NCI-H1930 (cell line): ENCODE measurements at places on chromosomes 2 and 18.
A peak's percentile ranks its signal among the peaks of the same experiment; 100 is the strongest.

- DNase-seq: no peak
These were observed 23.8 kb downstream of the SOWAHC start for GRCh38 chr2:109637749-109638570.

- no peak for DNase-seq
These were observed 5.6 kb upstream of the WDR7 start for GRCh38 chr18:56645415-56646016.

DNA sequence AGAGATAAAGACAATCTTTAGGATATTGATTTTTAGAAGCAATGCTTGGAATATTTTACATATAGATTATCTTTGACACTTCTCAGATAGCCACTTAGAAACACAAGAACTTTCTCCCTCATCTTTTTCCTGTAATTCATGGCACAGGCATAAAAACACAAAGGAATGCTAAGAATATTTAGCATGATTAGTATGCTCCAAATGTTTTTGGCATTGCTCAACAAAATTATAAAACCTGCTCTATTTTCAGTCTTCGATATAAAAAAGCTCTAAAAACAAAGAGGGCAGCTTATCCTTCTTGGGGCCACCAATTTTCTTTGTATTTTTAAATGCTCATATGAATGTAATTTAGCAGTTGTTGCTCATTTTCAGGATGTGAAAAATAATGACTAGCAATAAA is 90.8 kb downstream of the RAD51AP2 start:
- no peak for DNase-seq

DNA sequence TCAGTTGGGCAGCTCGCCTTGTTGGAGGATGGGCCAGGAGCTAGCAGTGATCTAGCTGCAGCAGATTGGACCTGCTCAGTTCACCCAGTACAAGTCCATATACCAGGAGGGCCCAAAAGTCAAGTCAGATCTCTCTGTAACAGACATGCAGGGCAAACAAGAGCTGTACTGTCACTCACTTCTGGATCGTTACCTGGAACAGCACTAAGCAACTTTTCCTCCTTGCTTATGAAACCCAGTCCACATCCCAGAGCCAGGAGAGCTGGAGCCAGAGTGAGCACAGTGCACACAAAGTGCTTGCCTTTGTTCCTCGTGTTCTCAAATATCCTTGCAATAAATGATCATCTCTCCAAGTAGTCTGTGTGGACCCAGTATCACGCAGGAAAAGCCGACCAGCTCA is 244.1 kb upstream of the FOSL2 start:
- DNase-seq: no peak

DNA sequence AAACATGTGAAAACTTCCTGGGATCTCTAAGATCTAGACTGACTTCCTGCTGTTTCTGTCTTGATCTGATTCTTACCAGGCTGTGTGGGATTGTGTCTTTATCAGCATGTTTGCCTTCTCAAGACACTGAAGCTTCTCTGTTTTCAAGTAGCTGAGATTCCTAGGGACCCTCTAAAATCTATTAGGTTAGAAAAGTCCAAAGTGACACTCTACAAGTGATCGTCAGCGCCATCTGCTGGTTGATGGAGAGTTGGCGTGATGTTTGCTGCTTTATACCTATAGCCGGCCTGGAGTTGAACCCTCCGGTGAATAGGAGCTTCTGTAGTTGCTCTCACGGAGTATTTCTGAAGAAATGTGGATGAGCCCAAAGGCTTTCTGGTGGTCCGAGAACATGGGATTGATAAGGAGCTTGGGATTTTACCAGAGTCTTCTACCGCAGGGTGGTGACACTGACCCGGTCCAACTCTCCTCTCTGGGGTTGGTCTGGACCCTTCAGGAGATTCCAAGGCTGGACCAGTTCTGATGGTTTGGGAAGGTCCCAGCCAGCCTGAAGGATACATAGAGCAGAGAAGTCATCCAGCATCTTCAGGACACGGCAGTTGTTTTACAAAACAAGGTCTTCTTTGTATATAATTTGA is 96.0 kb upstream of the TTC39C start:
- peak; percentile 86 for DNase-seq

DNA sequence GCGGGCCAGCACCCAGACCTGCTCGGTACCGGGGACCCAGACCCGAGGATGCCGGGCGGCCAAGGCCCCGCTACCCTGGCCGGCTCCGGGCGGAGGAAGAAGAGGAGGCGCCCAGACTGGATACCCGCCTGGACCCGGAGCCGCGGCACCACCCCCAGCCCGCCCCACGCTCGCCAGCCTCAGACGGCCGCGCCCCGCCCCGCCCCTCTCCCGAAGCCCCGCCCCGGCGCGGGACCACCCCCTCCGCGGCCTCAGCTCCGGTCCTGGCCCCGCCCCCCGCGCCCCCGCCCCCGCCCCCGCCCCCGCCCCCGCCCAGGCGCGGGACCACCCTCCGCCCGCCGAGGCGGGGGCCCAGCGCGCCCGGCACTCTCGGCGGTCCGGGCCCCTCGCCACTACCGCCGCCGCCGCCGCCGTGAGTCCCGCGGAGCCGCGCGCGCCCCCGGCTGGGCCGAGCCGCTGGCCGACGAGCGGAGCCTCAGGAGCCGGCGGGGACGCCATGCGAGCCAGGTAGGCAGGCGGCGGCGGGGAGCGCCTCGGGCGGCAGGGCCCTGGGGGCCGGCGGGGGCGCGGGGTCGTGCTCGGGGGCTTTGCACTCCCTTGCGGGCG is at the start of gene SH3BP4:
TSS of gene SH3BP4 (plus strand) at position 354 of the 606 bp plus-strand sequence. CDS start 82,986 bp downstream, outside the sequence.
- DNase-seq: peak; percentile 61

GRCh38 chr2:106109675-106110424 is 84.3 kb downstream of the UXS1 start:
- DNase-seq: no peak

DNA sequence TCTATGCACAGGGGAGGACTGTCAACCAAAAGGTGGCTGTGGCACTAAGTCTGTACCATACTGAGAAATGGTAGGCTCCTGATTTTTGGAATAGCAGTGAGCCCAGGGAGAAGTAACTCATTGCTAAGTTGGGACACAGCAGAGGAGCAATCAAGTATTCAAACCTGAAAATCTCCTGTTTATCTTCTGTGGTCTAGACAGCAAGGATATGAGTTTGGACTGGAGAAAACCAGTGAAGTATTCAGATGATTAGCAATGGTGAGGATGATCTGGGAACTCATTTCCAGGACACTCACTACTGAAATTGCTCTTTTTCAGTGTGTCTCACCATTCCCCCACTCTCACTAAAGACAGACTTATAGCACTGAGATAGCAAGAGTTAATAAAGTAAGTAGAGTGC is 112.0 kb downstream of the GULP1 start:
- DNase-seq: no peak

DNA sequence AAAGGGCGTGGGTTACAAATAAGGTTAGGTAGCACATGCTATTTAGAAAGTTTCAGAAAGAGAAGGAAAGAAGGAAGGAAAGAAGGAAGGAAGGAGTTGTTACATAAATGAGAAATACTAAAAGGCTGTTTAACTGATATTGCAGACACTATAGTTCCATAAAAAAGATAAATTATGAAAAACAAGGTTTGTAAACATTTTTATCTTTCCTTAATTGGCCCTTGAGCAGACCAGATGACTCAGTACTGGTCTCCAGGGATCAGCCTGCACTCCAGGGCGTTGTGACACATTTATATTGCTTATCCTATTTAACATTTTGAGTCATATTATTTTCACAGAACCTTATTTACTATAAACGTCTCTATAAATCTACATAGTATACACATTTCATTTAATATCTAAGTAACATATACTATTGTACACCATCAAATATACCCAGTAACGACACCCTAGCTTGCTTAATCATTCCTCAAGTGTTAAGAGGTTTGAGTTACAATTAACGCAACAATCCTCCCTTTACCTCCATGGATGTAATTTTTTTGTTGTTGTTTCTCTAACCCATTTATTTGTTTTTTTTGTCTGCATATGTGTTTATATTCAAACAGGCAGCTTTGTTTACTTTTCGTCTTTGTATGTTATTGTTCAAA is 2.8 kb upstream of the RAB31 start:
- no peak for DNase-seq

GRCh38 chr2:147548451-147548850 is 296.4 kb upstream of the ACVR2A start:
- DNase-seq: no peak

DNA sequence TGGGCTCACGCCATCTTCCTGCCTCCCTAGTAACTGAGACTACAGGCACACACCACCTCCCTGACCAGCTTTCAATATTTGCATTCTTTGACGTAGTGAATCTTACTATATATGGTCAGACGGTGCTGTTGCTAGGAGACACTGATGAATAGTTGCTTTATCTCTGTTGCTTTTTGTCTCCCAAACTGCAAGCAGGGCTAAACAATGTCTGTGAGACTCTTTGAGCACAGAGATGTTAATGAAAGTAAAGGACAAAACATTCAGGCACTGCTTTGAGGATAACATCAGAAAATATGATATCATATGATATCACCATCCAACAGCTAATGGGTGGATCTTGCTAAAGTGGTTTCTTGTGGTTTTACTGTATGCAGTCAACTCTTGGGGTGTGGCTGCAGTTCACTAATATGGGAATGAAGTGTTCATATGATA is 43.0 kb downstream of the EMILIN2 start:
- DNase-seq: no peak

DNA sequence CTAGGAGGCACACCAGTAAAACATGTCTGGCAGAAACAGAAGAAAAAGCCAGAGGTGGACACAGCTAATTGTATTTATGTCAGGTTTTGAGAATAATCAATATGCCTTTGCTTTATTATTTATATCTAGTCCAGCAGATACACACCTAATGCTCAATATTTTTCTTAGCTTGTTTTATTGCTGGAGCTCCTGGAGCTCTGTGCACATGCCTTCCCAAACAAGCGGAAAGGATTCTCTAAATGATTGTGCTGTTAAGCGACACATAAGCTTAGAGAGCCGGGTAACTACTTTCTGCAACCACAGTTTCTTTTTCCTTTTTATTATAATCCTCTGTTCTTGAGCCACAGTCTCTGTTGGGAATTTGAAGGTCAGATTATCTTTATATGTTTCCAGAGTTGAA is 177.3 kb upstream of the ST6GAL2 start:
- no peak for DNase-seq

- no peak for DNase-seq
These were observed 63.1 kb upstream of the B3GNT7 start for GRCh38 chr2:231332388-231332787.

- no peak for DNase-seq
These were observed 55.9 kb upstream of the APCDD1 start for GRCh38 chr18:10398571-10398970.

- DNase-seq: no peak
These were observed 30.7 kb downstream of the INO80C start for GRCh38 chr18:35466815-35467623.

DNA sequence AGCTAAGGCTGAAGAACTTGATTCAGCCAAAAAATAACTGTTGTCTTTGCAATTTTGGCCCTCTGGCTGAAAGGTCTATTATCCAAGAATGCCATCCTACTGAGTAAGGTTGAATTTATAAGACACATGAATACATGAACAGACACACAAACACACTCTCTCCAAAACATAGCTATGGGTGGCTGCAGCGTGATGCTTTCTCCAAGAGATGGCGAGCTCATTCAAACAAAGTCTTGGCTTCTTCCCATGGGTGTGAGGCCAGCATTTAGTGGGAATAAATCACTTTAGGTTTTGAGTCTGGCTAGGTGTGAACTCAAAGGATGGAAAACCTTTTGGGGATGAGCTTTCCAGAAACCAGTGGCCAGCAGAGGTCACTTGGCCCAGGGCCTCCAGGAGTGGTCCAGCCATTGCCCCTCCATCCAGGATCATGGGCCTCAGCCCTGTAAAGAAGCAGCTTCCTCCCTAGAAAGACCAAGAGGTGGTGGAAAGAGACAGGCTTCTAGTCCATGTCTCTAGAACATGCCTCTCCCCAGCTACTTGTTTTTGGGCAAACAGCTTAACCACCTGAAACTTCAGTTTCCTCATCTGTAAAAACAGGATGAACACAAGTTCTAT is 11.0 kb upstream of the OSR1 start:
- no peak for DNase-seq

DNA sequence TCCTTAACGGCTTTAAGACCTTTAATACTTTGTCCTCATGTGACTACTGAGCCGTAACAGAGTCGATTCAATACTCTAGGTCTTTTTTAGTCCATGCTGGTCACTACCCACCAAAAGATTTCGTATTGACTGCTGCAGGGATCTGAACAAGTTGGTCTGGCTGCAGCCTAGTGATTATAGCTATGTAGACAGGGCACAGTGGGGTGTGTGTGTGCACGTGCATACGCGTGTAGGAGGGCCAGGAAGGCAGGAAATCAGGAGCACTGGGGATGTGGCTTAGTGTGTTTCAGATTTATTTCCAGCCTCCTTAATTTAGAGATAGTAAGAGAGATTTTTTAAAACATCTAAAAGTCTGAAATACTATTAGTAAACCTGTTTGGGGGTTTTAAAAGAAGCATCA is 161.4 kb downstream of the MYO3B start:
- DNase-seq: no peak

GRCh38 chr2:29117636-29118303 is 2.6 kb downstream of the CLIP4 start:
- DNase-seq: no peak

DNA sequence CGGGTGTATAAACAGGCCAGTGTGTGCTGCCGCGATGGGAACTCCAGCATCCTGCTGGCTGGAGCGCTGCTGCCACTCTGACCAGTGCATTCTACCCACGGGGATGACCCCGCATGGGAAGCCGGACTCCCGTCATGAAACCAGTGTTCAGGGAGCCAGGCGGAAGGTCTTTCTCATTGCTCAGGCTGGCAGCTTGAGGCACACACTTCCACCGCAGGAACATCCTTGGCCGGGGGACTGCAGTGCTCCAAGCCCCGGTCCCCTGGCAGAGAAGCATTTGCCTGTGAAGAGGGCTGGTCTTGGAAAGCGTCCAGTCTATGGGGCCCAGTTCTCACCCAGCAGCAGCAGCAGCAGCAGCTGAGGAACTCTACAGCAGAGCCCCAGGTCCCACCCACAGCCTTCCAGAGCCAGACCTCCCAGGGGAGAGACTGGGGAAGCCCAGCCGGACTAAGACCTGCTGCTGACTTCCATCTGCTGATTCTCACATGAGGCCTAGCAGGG is 235.9 kb downstream of the KLHL29 start:
- DNase-seq: no peak

- DNase-seq: no peak
These were observed 69.6 kb downstream of the MYO1B start for GRCh38 chr2:191314697-191315364.

GRCh38 chr2:28909655-28910353 is 15.3 kb downstream of the WDR43 start:
- DNase-seq: no peak

DNA sequence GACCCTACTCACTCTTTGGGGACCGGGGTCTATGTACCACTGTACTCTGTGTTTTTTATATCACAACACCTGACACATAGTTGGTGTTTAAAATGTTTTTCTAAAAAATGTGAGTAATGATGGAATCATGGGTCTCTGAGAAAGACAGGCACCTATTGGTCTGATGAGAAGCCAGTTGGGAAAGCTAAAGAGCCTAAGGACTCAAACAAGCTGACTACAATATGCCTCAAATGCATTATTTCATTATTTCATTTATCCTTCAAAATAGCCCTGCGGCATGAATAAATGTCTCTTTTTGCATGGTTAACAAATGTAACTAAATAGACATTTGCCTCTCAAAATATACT is 102.9 kb upstream of the SCN1A start:
- no peak for DNase-seq

GRCh38 chr18:46591783-46592391 is 65.1 kb downstream of the LOXHD1 start:
- DNase-seq: no peak
